ENCODE measurements at places on chromosomes 2 and 18.

DNA sequence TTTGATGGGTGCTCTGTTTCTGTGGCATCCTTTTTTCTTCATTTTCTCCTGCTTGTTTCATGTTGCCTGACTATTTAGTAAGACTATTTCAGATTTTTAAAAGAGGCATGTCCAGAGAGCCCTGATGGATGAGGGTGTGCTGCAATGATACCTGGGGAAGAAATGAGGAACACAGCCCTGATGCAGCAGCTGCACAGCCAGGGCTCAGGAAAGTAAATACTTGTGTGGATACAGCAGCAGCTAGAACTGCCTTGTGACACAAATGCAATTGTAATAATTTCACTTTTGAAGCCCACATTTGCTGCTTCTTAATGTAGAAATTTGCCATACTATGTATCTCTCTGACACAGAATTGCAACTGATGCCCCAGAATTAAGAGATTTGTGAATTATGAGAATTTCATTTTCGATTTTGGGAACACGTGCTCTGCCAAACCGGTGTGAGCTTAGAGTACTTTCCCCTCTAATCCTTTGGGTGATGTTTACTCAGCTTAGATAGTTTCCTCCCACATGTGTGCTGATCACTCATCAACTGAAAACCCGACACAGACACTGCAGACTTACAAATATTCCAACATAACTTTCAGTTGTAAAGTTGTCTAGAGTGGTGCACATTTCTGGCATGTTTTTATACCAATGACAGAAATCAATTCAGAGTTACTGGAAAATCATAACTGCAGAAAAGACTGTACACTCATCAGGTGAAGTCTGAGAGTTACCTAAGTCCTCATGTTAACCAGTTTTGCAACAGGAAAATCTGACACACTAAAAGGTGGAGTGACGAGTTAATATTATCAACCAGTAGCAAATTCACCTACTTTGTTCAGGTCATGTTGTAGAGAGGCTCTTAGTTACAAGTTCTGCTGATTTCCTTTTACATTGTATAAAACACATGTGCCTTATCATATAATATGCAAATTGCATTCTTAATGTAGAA, 383.4 kb downstream of the CBLN2 start:
- no peak for DNase-seq

- DNase-seq: no peak
Measured at GRCh38 chr2:37819186-37819585, 105.9 kb upstream of the RMDN2 start.

- no peak for DNase-seq
Measured at GRCh38 chr2:34266908-34267697, 668.0 kb upstream of the FAM98A start.

DNA sequence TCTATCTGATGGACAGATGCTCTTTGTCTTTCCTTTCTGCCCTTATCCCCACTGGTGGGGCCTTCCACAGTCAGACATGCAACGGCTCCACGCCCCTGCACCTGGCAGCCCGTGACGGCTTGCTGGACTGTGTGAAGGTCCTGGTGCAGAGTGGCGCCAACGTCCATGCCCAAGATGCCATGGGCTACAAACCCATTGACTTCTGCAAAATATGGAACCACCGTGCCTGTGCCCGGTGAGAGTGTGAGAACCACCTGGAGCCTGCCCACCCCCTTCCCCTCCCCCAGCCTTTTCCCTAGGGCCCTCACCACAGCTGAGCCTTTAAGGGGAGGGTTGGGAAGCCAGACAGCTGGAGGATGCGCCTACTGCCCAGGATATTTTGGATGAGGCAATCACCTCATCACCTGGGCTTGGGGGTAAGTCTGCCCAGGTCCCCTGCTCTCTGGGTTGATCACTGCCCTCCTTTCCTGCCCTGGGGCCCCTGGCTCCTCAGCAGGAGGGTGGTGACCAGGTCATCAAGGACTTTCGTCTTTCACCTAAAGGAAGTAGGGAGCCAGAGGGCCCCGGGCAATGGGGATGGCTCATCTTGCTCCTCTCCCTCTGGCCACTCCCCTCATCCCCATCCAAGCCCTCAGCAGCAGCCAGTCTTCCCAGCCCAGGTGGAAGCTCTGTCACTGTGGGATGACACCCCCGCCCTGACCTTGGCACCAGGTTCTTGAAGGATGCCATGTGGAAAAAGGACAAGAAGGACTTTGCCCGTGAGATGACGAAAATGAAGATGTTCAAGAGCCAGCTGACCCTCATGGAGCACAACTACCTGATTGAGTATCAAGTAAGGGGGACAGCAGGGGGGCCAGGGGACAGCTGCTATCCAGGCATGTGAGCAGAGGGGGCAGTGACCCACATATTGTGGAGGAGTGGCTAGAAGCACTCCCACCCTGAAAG, 3.7 kb downstream of the ANKRD53 start:
- peak; percentile 45 for DNase-seq

DNA sequence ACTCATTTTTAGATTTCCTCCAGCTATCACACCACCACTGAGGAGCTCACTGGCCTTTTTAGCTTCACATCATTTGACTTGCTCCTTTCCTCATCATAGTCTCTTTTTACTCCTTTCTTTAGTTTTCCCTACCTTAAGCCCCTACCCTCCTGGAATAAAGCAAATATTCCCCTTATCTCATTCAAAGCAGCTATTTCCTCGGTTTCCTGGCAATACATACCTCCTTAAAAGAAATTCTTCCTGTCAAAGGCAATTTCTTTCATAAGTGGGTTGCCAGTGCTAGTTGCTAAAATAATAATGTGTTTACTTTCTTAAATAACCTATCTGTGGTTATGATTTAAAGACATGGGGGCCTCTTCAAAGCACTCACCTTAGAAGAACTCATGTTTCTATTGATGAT, 359.3 kb downstream of the GALNT13 start:
- DNase-seq: no peak

DNA sequence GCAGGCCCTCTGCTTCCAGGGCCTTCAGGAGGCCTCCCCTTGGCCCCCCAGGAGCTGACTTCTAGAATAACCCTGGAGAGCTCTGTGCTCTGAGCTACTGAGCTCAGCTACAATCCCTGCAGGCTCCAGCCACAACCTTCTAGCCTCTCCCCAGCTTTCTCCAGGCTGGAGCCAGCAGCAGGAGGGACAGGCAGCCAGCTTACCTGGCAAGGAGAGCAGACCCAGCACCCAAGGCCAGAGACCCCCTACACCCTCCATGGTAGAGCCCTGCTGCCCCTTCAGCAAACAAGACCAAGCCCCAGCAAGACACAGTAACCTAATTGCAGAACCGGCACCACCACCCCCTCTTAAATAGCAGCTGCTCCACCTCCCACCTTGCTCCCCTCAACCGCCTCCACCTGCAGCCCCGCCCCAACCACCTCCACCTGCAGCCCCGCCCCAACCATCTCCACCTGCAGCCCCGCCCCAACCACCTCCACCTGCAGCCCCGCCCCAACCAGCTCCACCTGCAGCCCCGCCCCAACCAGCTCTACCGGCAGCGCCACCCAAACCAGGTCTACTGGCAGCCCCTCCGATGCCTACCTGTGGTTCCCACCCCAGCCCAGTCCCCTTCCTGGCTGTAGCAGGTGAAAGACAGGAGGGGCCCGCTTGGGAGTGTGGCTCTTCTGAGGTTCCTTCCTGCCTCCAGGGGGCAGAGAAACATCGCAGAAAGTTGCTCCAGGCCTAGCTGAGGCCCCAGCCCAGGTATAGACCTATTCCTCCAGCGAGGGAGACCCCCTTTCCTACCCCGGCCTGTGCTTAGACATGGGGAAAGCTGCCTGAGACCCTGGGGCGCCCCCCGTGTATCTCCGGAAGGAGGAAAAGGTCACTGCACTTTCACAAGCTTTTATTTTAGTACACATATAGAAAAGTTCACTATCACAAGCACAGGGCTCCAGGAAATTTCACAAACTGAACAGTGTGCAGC, at the start of gene ASTL:
Gene ASTL (minus strand): TSS at position 324 of the 967 bp plus-strand sequence. CDS start 66 bp downstream, at position 258.
- peak; percentile 82 for DNase-seq

DNA sequence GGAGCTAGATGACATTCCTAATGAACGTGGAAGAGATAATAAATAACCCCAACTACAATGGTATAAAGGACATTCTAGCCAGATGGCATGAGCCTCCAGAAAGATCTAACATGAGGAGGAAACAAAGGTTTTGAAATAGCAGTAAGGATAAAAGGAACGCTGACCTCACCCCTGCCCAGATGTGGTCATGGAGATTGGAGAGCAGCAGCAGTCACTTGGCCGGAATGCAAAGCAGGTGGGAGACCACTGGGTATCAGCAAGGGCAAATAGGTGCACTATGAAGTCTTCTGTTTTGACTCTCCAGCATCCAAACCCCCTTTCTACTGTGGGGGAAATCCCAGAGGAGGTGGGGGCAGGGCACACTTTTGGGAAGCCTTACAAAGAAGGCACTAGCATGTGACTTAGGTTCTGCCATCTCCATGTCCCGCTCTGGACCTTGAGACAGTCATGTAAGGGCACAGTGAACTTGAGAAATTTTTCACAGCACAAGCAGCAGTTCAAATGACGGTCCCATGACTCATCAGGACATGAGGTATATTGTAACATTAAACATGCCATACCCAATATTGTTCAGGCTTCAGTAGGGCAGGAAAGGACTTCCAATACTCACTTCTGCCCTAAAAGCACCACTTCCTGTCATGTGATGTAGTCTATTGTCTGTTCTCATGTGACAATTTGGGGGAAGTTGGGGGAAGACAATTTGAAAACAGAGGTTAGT, 55.2 kb downstream of the METTL4 start:
- no peak for DNase-seq

- no peak for DNase-seq
Measured at GRCh38 chr2:126358122-126358521, 297.8 kb upstream of the GYPC start.

DNA sequence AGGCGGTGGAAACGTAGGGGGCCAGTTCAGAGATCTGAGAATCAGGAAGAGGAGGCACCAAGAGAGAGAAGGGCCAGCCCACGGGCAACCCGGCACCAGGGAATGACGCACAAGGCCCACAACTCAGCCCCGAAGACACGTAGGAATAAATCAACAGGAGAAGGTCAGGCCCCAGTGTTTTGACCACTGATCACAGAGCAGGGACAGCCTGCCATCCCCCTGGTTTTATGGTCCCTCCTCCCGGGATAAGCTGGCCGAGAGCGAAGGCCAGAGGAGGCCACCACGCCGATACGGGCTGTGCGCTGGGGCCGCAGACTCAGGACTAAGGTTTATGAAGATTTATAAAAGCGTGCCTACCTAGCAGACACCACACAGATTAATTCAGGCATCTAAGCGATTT, 341.4 kb downstream of the ZNF516 start:
- DNase-seq: no peak

DNA sequence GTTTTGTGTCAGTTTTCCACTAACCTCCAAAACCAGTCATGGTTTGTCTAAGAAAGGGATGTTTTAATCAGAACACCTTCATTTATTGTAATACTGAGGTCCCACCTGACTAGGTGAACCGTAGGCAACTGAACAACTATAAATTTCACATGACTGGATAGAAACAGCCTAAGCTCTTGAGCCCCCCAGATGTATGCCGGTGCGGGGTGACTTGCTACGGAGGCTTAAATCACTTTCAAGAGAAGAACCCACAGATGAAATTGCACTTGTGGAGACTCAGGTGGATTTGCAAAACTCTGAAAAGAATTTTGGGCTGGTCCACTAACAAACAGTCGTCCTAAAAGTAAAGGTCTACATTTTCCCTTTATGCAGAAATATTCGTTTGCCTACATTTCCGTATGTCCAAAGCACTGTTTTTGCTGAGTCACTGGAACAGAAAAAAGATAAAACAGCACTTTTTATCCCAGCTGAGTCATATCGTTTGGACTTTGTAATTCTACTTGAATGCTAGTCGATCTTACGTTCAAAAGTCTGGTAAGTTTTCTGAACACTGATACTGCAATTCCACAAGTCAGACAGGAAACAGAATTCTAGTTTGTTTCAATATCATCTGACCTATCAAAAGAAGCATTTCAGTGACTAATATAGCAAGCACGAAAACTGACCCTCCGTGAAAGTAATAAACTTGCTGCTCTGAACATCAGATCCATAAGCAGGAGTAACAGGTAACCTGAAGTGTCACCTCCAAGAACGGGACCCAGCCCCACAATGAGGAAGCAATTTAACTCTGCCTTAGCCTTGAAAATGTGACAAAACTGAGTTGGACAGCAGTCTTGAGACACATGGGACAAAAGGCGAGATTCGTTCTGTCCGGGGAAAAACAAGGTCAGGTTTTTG, 18.1 kb downstream of the ZNF516 start:
- no peak for DNase-seq

- DNase-seq: no peak
Measured at GRCh38 chr2:24702800-24703199, 90.4 kb downstream of the PTRHD1 start.

- no peak for DNase-seq
Measured at GRCh38 chr2:205115511-205115910, 566.8 kb upstream of the NRP2 start.

DNA sequence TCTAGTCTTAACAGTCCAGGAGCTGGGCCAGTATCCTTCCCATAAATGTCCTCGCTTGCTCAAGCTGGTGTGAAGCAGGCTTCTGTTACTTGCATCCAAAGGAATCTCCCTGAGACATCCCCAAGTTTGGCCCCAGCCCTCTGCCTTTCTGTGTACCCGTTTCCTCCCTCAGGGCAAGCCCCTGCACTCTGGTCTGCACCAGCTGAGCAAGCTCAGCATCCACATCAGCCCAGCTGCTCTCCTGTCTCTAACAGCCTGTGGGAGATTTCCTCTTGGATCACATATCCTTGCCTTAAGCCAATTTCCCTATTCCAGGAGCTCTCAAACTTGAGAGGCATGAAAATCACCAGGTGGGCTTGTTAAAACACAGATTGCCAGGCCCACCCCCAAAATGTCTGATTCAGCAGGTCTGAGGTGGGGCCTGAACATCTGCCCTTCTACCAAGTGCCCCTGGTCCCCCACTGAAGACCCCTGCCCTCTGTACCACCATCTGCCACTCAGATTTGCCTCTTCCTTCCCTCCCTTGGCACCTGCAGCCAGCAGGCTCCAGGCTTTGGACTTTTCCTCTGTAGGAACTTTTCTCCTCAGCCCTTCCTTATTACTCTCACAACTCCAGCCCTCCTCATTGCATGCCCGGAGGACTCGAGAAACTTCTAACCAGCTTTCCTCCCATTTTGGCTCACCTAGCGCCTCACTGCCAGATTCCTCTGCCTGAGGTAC, 32.1 kb downstream of the REEP1 start:
- DNase-seq: no peak

DNA sequence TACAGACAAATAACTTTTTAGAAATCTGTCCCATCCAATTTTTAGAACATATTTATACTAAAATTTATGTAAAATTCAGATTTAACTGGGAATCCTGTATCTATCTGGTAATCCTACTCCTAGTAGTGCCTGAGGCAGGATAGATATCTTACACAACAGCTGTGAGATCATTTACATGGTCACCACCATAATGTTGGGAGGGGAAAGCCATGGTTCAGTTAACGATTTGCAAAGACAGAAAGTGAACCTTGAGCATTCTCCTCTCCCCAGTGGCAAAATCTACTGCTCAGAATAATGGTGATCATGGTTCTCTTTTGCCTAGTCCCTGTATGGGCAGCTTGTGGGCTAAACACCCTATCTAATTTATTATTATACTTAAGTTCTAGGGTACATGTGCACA, 7.7 kb upstream of the TMEM247 start:
- no peak for DNase-seq

DNA sequence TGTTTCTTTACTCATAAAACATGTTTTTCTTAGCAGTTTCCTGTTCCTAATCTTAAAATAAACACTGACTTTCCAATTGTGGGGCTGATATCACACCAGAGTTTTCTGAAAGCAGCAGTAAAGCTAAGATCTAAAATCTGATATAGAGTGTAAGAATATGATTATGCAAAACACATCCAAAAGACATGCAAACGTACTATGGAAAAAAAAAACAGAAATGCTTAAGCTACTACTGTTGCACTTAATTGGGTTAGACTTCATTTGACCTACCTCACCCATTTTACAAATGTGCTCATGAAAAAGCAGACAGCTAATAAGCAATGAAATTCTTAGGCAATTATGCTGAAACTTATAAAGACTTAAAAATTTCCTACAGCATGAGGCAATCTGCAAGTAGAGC, 10.5 kb downstream of the CYTIP start:
- no peak for DNase-seq

Data from activated CD8-positive, alpha-beta memory T cell treated with anti-CD3 and anti-CD28 coated beads for 24 hours (primary cell).